ENCODE measurements at places on chromosomes 12 and 14.

DNA sequence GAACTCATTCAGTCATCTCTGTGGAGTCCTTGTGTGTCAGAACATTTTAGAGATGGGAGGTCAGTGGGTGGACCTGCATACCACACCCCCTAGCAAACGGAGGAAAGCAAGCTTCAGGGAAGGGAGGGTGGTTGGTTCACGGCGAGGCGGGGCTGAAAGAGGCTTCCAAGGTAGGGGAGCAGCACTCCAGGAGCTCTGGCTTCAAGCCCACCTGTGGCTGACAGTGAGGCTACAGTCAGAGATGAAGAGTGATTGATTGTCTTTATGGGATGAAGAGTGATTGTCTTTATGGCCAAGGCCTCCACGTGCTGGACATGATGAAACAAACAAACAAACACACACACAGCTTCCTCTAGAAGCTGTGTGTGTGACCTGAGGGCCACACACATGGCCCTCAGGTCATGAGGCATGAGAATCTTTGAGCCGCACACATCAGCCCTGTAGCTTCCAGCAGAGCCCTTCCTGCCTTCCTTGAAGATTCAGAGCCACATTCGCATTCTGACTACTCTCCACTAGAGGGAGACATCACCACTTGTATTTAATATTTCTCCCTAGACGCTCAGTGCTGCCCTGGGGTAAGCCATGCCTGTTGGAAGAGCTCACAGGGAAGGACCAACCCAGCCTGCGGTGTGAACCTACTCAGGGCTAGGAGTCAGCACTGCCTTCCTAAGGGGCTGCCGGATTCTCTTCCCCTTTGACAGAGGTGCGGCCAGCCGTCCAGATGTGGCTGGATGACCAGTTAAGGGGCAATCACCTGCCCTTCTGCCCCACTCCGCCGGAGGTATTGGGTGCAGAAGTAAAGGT is 54.4 kb upstream of the KCNA1 start:
- DNase-seq, result peak; percentile 15

GRCh38 chr12:53950437-53950773 is 4.3 kb upstream of the HOXC12 start:
- no peak for DNase-seq

GRCh38 chr12:121490401-121491281 is 90.2 kb downstream of the KDM2B start:
- DNase-seq, result no peak

DNA sequence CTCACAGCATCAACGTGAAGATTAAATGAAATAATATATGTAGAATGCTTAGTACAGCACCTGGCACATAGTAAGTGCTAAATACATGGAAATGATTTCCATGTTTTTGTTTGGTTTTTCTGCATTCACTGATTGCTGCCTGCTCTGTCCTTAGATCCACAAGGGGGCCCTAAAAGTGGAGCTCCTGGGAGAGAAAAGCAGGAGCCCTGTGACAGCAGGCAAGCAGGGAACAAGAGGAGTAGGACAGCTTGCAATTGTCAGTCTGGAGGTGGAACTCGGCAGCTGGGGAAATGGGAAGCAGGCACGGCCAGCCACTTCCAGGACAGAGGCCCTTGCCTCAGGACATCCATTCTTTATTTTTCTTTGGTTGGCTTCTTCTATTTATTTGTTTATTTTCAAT is 292.9 kb downstream of the BMP4 start:
- DNase-seq, result no peak

DNA sequence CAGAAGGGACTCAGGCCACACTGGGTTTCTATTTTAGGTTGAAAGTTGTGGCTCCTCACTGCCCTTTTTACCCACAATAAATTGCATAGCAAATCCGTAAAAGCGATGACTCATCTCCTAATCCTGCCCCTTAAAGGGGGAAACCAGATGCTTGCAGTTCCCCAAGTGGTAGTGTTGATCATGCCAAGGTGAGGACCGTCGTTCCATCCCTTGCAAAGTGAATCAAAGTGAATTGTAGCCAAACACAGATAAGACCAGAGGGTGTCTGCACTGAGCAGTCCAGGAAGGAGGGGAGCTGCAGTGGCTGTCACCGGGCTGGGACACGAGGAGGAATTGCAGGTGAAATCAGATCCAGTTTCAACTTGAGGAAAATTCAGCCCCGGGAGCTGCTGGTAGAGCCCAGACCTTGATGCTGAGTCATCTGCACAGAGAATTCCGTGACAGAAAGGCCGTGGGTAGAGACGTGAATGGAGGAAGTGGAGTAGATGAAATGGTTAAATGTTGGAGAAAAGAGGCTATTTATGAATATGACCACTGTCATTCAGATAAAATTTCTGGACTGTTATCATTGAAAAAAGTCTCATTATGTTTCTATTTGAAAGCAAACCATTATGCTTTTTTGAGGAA is 44.2 kb upstream of the MMP17 start:
- no peak for DNase-seq

- DNase-seq, result no peak
Observed at GRCh38 chr12:76449993-76450392, 101.8 kb upstream of the BBS10 start.

- no peak for DNase-seq
Observed at GRCh38 chr12:51683763-51684357, 92.8 kb downstream of the SCN8A start.

GRCh38 chr12:119225454-119225853 is 46.7 kb downstream of the HSPB8 start:
- DNase-seq, result no peak

GRCh38 chr12:123996581-123996980 is 23.6 kb downstream of the ZNF664 start:
- DNase-seq, result no peak

GRCh38 chr14:104865081-104865630 is at the start of gene CEP170B:
Gene CEP170B, plus strand, starts transcription at chr14:104865268. Its CDS starts 3,183 bp downstream, at chr14:104868451.
- DNase-seq, result no peak

- no peak for DNase-seq
Observed at GRCh38 chr12:115752156-115752555, 525.3 kb downstream of the MED13L start.

DNA sequence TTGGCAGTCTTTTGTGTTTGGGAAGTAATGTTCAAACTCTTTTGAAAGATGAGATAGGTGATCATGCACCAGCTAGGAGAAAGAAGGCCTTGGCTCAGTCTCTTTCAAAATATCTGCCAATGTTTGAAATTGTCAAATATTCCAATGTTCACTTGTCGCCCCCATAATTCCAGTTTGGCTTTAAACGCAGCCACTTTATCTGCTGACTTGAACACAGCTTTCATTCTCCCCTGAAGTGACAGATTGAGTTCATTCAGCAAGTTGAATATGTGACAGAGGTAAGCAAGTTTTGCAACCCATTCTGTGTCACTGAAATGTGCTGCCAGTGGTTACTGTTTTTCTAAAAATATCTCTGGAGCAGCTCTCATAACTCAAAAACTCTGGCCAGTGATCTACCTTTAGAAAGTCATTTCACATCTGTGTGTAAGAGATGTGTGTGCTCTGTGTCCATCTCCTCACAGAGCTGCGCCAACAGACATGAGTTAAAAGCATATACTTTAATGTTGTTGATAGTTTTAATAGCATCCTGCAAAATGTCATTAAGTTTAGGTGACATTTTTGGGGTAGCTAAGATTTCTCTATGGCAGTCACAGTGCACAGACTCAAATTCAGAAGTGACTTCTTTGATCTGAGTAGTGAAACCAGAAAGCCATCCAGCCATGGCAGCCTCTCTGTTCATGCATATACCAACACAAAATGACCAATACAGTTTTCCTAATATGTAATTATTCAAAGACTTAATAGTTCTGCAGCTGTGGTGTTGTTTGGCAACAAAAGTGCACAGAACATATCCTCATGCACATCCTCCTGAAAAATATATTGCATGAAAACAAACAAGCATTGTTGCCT is 614.3 kb upstream of the MIS18BP1 start:
- DNase-seq, result no peak

- no peak for DNase-seq
Observed at GRCh38 chr14:89221109-89221810, 195.8 kb downstream of the FOXN3 start.

DNA sequence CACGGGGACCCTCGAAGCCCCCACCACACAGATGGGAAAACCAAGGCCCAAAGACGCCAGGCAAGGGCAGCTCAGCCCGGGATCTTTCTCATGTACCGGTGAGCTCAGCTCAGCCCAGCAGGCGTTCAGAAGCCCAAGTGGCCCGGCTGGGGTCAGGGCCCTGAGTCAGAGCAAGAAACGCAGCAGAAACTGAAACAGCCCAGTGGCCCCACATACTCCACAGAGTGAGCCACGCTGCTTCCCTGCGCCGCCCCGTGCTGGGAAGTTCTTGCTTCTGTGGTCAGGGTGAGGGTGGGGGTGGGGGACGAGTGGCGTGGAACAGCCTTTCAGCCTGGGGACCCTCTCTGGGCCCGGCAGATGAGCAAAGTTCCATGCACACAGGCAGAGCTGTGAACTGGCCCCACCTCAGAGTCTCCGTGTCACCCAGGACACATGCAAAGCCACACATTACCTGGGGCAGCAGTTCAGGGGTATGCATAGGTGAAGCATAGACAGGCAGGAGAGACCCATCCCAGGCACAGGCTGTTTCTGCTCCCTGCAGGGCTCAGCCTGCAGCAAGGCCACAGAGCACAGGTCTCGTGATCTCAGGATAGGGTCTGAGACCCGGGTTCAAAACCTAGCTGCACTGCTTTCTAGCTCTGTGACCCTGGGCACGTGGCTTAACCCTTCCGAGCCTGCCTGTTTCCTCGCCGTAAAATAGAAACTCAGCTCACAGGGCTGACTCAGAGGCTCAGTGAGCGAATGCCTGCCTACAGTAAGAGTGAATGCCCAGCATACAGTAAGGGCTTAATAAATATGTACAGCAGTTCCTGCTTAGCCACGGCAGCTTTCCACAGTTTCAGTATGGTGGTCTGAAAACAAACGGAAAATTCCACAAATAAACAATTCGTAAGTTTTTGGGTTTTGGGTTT is 21.6 kb downstream of the NCOR2 start:
- DNase-seq, result peak; percentile 54

- peak; percentile 26 for DNase-seq
Observed at GRCh38 chr14:89445273-89445973, 28.4 kb upstream of the FOXN3 start.

GRCh38 chr14:104708606-104709268 is 15.3 kb upstream of the ADSS1 start:
- peak; percentile 62 for DNase-seq

- DNase-seq, result no peak
Observed at GRCh38 chr12:5166976-5167375, 123.3 kb downstream of the KCNA5 start.

DNA sequence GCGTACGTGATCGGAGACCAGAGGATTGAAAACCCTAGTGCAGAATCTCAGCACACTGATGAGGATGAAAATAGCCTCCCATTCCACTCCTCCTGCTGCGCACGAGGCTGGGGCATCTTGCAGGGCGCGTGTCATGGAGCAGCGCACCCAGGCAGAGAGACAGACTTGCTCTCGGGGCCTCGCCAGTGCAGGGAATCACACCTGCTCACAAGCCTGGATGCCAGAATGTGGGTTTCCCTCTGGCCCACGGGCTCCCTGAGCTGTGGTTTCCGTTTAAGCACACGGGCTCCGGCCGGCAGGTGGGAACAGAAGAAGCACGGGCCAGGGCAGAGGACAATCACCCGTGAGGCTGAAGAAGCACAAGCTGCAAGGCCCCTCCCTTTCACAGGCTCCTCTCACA is 2.0 kb downstream of the FGF6 start:
- no peak for DNase-seq

- no peak for DNase-seq
Observed at GRCh38 chr12:64237382-64237781, 15.3 kb upstream of the KICS2 start.

DNA sequence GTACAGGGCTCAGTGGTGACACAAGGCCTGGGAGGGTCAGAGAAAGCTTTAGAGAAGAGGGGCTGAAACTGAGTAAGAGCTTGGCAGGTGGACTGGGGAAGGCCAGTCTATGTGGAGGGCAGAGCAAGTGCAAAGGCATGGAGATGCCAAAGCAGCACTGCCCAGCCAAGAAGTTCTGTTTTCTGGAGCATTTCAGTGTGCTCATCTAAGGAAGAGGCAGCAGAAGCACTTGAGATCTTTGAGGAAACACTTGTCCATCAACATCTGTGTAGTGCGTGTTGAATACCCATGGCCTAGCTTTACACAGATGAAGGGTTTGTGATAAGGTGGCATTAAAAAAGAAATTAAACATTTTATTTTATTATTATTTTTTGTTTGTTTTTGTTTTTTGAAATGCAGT is 52.8 kb downstream of the FOS start:
- no peak for DNase-seq

GRCh38 chr12:4681732-4682131 is 32.8 kb downstream of the NDUFA9 start:
- no peak for DNase-seq

DNA sequence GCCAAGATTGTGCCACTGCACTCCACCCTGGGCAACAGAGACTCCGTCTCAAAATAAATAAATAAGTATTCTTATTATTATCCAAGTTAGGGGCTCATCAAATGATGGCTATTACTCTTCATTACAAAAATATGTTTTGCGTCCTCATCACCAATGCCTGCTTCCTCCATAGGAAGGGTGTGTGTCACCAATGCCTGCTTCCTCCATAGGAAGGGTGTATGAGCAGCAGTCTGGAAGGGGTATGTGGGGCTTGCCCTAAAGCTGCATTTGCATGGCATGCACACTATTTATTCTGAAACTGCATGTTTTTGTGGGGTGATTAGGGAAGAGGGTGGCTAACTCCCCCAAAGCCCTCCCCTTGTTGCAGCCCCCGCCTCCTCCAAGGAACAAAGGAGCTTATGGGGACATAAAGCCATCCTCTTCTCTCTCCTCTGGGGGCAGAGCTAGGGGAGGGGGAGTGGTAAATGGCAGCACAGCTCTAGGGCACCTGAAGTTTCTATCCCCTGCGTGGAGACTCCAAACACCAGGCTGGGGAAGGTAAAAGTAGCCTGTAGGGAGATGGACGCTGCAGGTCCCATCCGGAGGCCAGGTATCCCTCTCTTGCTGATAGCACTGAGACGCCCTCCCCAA is 1.3 kb downstream of the CAMKK2 start:
- no peak for DNase-seq

- no peak for DNase-seq
Observed at GRCh38 chr14:93752980-93753561, 35.2 kb downstream of the PRIMA1 start.

DNA sequence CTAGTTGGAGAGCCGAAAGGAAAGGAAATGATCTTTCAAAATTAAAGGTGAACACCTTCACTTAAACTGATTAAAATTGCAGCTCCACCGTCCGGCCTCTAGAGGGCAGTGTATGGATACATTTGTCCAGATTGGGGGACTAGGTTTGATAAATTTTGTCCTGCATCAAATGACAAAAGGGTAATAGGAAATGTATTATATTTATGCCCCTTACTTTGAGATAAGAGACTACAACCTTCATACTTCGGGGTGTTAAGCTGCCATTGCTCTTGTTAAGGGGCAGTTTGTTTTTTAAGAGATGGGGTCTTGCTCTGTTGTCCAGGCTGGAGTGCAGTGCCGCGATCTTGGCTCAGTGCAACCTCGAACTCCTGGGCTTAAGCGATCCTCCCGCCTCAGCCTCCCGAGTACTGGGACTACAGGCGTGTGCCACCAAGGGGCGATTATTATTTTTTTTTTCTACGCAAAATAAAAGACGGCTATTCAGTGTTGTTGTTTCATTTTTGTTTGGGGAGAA is 818 bp upstream of the SUOX start:
- no peak for DNase-seq
